ENCODE measurements at places on chromosomes 5 and 9.

DNA sequence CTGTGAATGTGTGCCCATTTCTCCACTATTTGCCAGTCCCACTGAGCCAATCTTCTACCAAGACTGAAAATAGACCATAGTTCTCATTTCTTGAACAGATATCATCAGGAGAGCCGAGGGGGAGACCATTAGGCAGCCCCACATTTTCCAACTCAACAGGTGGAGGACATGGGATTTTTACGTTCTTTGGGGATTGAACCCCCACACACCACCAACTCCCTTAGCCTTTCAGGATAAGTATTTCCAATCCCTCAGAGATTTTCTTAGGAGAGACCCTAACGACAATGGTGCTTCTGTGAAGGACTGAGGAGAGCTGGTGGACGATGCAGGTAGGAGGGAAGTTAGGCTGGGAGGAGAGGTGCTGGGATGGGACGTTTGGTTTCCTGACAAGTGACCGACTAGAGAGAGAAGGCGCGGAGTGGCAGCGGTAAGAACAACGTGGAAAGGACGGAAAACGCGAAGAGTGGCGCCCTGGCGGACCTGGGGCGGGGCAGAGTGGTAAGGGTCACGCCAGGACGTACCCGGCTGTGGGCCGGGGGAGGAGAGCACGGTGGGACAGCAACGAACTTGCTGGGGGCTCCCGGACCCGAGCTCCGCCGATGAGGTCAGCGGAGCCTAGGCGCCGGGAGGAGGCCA, 681 bp upstream of the CHSY3 start:
- DNase-seq, result no peak

DNA sequence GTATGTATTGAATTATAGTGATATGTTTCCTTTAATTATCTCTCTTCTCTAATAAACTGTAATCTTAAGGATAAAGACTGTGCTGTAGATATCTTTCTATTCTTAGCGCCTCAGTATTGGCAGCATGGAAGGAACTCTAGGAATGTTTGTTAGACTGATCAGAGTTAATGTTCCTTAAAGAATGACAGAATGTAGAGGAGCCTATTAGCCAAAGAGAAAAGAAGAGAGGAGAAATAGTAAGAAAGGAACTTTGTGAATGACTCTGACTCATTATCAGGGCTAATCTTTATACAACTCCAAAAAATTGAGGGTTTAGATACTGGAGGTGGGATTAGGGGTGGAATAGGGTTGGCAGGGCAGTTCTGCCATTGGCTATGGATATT, 59.0 kb upstream of the NUDT12 start:
- no peak for DNase-seq

DNA sequence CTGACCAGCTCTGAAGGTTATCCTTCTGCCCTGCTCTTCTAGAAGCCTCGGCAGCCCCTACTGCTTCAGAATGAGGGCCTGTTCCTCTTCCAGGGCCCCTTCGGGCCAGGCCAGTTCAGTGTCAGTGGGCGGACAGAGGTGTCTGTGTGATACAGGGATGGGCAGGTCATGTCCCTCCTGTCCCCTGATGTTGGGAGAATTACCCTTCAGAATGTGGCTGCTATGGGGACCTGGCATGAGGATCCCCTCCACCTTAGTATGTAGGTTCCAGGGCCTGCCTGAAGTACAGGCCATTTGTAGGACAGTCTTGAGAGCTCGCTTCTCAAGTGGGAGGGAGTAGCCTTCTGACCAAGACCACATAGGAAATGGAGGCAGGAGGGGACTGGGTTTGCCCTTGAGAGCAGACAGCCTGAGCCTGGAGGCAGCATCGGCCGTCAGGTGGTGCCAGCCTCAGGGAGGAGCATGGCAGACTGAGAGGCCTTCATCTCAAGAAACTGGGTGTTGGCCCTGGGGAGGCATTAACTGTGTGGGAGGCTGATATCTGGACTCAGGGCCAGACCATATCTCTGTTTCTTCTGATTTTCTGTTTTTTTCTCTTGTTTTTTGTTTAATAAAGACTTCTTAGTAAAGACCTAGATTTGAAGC, 32.0 kb downstream of the ANGPTL2 start:
- DNase-seq, result no peak

DNA sequence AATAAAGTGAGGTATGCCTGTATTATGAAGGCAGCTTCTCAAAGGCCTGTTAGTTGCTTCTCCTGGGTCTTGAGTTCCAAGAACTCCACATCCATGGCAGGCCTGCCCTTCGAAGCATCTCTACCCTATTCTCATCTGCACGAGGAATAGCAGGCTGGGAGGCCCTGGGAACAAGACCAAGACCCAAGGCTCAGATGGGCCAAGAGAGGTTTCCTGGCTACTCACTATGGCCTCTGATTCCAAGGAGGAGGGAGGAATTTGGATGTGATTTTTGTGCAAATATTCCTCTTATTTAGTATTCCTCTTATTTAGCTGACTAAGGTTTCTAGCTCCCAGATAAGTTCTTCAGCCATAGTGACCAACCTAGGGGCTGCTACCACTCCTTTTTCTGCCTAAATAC, 151.3 kb downstream of the SAXO1 start:
- DNase-seq, result no peak

DNA sequence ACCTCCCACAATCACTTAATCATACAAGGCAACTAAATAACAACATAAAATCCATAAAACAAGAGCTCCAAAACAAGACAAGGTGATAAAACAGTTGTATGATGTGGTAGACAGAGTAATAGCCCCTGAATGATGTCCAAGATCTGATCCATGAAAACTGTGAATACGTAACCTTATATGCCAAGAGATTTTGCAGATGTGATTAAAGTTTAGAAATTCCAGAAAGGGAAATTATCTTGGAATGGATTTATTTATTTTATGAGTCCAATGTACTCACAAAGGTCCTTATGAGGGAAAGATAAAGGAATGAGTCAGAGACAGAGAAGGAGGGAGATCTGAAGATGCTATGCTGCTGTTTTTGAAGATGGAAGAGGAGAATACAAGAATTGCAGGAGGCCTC, 1775.7 kb upstream of the C9orf72 start:
- no peak for DNase-seq

- DNase-seq, result no peak
Observed at GRCh38 chr5:141488591-141489561, at the start of gene PCDHGC5. Gene PCDHGC5, plus strand, starts transcription at chr5:141489081. Its CDS starts 160 bp downstream, at chr5:141489241.

- DNase-seq, result no peak
Observed at GRCh38 chr9:83183621-83184020, 120.7 kb upstream of the RASEF start.

DNA sequence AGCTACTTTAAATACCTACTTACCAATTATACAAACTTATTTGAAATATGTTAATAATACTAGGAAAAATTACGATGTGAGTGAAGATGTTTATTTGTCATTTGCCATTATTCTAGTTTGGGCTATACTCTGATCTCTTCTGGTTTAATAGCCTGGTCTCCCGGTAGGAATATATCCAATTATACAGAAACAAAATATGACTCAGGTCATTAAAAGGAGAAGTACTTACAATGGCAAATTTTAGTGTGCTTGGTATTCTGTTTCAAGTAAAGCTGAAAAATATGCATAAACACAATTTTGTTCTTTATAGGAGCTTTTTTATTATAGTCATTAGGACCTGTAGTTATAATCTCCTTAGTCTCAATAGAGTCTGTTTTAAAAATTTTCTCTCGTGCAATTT, 176.8 kb downstream of the SLCO4C1 start:
- DNase-seq, result no peak

- DNase-seq, result no peak
Observed at GRCh38 chr9:482739-483138, 268.1 kb downstream of the DOCK8 start.

DNA sequence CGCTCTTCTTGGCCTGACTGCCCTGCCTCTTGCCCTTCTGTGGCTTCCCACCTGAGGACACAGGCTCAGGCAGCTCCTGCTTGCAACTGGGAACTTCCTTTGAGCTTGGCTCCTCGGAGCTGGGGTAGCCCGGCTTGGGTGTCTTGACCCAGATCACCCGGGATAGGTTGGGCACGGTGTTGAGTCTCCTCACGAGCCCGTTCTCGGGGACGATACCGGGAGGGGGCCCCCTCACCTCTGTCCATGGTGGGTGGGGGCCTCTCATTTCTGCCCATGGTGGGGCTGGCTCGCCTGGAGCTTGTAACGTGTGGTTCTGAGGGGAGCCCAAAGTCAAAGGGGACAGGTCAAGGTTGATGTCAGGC, 7.8 kb upstream of the DDX41 start:
- DNase-seq, result no peak

GRCh38 chr5:145835848-145836239, 702 bp upstream of the PRELID2 start:
- DNase-seq, result no peak

- DNase-seq, result no peak
Observed at GRCh38 chr9:87233899-87234455, 263.7 kb upstream of the DAPK1 start.

- no peak for DNase-seq
Observed at GRCh38 chr5:178165581-178165980, 11.9 kb upstream of the NHP2 start.

- DNase-seq, result no peak
Observed at GRCh38 chr9:89008055-89008743, 16.9 kb downstream of the S1PR3 start.

GRCh38 chr5:68454172-68454571, 238.6 kb downstream of the PIK3R1 start:
- DNase-seq, result no peak

- DNase-seq, result no peak
Observed at GRCh38 chr5:121525706-121526105, 326.0 kb upstream of the FTMT start.

- DNase-seq, result no peak
Observed at GRCh38 chr9:11702548-11702947, 990.6 kb upstream of the TYRP1 start.

GRCh38 chr5:59833448-59833847, 60.1 kb downstream of the PDE4D start:
- DNase-seq, result no peak

GRCh38 chr5:117318528-117318927, 743.9 kb upstream of the SEMA6A start:
- no peak for DNase-seq

GRCh38 chr5:72531496-72532190, 24.4 kb upstream of the ZNF366 start:
- no peak for DNase-seq

- DNase-seq, result no peak
Observed at GRCh38 chr5:1724822-1725602, 74.6 kb downstream of the MRPL36 start.

GRCh38 chr5:156513123-156513815, 186.3 kb downstream of the SGCD start:
- DNase-seq, result no peak

- no peak for DNase-seq
Observed at GRCh38 chr9:28853477-28853876, 1280.2 kb upstream of the C9orf72 start.

GRCh38 chr9:129666575-129666974, 1.1 kb downstream of the PRRX2 start:
- DNase-seq, result no peak

DNA sequence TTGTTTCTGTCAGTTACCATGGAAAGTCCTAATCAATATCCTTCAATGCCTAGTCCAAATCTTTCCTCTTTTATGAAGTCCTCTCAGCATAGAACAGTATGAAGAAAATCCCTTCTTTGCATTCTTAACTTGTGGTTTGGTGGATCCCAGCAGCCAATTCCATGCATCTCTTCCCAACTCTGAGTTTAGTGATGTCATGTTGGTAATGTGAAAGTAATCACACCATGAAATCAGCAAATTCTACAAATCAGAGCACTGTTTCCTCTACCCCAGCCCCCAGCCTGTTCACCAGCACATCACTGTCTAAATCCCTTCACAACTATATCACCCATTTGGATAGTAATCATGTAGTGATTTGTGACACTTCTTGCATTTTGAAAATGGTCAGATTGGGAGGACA, 4.7 kb upstream of the C1QTNF2 start:
- DNase-seq, result no peak

GRCh38 chr9:32955655-32956478, 45.6 kb downstream of the APTX start:
- DNase-seq, result no peak

GRCh38 chr5:133397348-133397747, 215.0 kb downstream of the FSTL4 start:
- DNase-seq, result no peak

- DNase-seq, result no peak
Observed at GRCh38 chr5:103060424-103060954, 59.4 kb downstream of the GIN1 start.

DNA sequence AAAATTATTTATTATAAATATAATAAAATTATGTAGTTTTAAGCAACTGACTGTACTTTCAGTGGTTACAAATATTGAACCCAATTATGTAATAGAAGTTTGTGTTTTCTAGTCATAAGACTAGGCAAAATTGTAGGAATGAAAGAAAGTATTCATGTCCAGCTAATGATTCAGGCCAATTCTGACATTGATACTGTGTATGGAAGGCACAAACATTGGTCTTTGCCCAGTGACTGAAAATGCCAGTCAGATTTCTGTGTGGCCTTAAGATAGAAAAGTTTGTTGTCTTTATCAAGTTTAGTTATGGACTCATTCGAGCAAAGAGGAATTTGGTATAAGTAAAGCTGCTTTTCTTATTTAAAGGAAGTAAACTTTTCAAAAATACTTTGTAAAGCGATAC, 60.3 kb downstream of the SLC12A2 start:
- no peak for DNase-seq

GRCh38 chr5:11191673-11192072, 430.6 kb upstream of the DAP start:
- no peak for DNase-seq

DNA sequence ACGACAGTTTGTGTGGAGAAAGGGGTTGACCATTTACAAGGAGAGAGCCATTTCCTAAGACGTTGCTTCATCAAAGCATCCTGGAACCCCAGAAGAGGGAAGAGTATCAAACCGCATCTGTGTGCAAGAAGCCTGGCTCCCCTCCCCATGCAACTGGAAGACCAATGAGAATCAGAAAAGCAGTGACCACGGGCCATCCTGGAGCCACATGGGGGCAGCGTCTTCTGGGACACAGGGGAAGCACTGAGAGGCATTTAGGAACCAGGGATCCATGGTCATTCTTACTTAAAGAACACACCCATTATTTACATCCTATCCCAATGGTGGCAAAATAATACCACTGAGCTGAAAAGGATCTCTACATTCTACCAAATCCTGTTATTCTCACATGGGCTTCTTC, 29.3 kb downstream of the SEMA5A start:
- no peak for DNase-seq

DNA sequence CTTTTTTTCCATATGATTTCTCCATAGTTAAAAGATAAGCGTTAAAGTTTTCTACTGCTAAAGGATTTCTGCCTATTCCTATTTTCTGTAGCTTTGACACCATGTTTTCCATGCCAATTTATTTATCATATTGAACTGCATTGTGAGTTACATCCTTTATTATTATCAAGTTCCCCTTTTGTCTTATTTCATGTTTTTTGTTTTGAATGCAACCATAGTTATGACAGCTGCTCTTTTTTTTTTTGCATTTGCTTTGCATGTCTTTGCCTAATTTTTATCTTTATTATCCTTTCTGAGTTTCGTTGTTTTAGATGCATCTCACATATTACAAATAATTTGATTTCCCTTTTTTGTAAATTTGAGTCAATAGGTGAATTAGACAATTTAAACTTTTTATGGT, 161.5 kb downstream of the DEPDC1B start:
- no peak for DNase-seq

- DNase-seq, result no peak
Observed at GRCh38 chr5:73314395-73315257, 134.0 kb downstream of the FOXD1 start.
